ENCODE measurements at places on chromosomes 13 and 19.
A peak's percentile ranks its signal among the peaks of the same experiment; 100 is the strongest.

- H3K4me1 ChIP-seq, result no peaks in the 10 kb centered on the region
- peaks cover 14% of the 10 kb centered on the region for H3K27me3 ChIP-seq
- no peaks in the 10 kb centered on the region for H3K36me3 ChIP-seq
These were observed 169.5 kb upstream of the UBL3 start for GRCh38 chr13:30019648-30020626.

- no peak for DNase-seq
- no peak overlapping the region for H3K4me3 ChIP-seq
- no peaks in the 10 kb centered on the region for H3K27me3 ChIP-seq
- H3K36me3 ChIP-seq, result no peaks in the 10 kb centered on the region
These were observed 165.0 kb downstream of the USP12 start for GRCh38 chr13:27006519-27007161.

DNA sequence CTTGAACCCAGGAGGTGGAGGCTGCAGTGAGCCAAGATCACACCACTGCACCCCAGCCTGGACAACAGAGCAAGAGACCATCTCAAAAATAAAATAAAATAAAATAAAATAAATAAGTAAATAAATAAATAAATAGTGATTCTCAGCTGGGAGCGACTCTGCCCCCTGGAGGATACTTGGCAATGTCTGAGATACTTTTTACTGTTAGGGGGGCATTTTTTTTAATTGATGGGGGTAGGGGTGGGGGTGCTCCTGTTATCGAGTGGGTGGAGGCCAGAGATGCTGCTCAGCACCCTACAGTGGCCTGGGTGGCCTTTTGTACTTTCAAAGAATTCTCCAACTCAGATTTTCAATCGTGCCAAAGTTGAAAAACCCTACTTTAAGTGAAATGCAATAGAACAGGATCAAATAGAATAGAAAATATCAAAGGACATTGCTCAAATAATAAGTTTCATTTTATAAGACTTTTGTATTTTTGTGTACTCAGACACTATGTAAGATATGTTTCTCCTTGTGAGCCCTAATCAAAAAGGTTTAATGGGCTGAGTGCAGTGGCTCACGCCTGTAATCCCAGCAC lies 7.1 kb upstream of the CLPP start:
- DNase-seq, result no peak
- no peaks in the 10 kb centered on the region for H3K27me3 ChIP-seq
- no peaks in the 10 kb centered on the region for H3K4me1 ChIP-seq
- H3K27ac ChIP-seq, result no peak overlapping the region
- H3K36me3 ChIP-seq, result peaks cover 6% of the 10 kb centered on the region

GRCh38 chr19:47272448-47273312 lies 2.0 kb upstream of the INAFM1 start:
- H3K4me1 ChIP-seq, result peaks cover 26% of the 10 kb centered on the region
- peak; percentile 27 for DNase-seq
- H3K27me3 ChIP-seq, result no peaks in the 10 kb centered on the region
- H3K4me3 ChIP-seq, result peak overlapping the region; percentile 78
- H3K36me3 ChIP-seq, result peaks cover 9% of the 10 kb centered on the region
